ENCODE measurements at places on chromosomes 6 and 20. TPM values are rescaled to one million over a fixed set of nuclear protein-coding genes. Genes with fewer than 3 reads are reported as not detected.

GPLD1 gene
- 1.1 TPM for total RNA-seq

CTAGE9 gene
- total RNA-seq, result not detected

PTCRA gene
- total RNA-seq, result 6.2 TPM

PRKN gene
- total RNA-seq, result 0.95 TPM

DNA sequence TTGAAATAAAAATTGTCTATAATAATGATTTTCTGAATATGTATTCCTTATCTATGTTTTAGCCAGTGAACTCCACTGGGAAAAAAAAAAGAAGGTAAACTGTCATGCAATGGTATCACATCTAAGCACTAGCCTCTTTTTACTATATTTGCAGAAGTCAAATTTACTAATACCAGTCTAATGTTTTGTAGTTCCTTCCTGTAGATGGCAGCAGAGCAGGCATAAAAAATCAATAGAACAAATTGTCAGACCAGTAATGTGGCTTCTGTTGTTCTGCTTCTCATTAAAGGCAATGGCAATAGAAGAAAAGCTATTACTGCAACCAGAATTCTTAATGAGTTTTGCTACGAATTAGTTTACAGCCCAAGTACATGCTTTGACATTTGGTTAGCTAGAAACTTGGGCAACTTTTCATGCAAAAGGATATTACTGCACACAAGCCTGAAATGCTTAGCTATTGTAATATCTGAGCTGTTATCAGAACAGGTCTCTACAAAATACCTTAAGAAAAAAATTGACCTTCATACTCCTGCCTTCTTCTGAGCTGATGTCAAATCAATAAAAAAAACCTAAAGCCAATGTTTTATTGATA lies 476.9 kb downstream of the KHDRBS2 start:
- peak; percentile 75 for DNase-seq

DNA sequence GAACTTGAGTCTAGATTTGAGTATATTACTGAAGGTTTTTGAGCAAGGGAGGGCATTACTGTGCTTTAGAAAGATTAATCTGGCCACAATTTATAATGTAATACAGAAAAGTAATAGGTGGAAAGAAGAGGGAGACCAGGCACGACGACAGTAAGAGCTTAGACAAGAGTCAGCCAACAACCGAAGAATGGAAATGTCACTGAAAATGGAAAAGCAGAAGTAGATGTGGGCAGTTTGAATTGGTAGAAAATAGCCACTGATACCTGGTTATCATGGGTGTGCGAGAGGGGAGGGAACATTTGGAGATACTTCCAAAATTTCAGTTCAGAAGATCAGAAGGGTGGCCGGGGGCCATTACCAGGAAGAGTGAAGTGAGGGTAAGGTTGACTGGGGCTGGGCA lies 339.1 kb downstream of the UTRN start:
- DNase-seq, result no peak

- DNase-seq, result no peak
Observed at GRCh38 chr6:139711804-139712585, 337.5 kb upstream of the CITED2 start.

- peak; percentile 77 for DNase-seq
Observed at GRCh38 chr6:64330694-64331307, 695.2 kb downstream of the PHF3 start.

GRCh38 chr6:108957221-108957620 lies 109.0 kb downstream of the ARMC2 start:
- no peak for DNase-seq
